Kidney (tissue), 22 donors: ENCODE measurements at places on chromosomes 6 and 20.

DNA sequence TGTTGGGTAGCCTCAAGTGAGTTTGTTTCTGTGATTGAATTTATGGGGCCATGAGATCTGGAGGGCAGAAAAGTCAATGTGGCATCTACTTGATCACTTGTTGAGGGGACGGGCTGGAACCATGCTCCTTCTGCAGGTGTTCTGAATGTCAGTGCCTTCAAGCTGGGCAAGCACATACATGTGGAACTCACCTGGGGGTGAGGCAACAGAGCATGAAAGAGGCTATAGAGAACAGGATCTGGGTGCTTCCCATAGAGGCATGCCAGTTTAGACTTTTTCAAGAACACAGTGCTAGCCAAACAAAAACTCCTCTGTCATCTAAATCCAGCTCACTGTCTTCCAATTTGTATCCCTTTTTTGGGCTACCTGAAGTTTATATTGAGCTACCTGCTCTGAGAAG, 77.8 kb upstream of the SLC35B3 start:
- no peak for DNase-seq

GRCh38 chr20:63652192-63652980, 838 bp downstream of the STMN3 start:
- DNase-seq: peak; percentile 77

DNA sequence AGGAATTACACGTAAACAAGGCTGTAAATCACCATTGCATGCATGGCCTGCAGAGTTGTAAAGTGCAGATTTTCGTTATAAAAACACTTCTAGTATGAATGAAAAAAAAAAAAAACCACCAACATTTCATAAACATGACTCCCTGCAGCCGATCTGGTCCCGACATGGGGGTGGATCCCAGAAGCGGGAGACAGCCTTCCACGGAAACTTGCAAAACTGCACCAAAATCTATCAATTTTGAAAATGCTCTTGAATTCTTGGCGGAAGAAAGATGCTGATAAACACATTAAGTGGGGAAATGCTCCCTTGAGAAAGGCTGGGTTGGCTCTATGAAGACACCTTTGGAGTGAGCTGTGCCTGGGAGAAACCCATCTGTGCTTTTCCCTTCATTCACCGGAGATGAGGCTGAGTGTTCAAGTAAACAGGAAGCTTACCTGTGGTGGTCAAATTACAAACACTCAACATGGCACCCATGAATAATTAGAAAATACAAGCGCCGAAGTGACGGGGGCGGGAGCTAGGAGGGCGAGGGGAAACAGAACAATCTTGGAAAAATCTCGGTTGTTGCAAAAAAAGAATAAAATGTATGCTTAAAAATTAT, 845 bp upstream of the ANKRD60 start:
- DNase-seq: no peak

DNA sequence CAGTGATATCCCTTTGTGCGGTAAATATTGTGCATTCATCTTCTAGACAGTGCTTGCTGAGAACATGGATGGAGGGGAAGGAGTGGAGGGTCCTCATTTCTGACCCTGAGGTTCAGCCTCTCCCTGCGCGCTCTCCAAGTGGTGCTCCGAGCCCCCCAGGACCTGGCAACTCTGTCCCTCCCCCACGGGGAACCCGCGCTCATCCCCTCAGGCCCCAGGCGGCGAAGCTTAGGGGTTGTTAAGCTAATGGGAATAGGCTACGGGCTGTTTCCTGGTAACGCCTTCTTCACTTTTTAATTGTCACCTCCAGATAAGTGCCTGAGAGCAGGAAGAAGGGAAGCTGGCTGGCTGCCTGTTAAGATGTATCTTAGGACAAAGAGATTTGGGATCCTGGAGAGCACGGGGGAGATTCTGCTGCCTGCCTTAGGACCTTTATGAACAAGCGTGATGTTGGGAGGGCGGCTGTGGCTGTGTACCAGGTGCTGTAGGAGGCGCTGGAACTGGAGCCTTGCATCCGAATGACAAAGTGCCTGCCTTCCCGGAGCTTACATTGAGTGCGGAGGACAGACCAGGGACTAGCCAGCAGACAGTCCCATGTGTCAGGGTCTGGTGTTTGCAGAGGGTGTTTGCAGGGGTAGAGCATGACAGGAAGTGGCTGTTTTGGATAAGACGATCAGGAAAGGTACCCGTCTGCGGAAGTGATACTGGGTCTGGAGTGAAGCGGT, 11.7 kb downstream of the TSHZ2 start:
- DNase-seq: no peak

DNA sequence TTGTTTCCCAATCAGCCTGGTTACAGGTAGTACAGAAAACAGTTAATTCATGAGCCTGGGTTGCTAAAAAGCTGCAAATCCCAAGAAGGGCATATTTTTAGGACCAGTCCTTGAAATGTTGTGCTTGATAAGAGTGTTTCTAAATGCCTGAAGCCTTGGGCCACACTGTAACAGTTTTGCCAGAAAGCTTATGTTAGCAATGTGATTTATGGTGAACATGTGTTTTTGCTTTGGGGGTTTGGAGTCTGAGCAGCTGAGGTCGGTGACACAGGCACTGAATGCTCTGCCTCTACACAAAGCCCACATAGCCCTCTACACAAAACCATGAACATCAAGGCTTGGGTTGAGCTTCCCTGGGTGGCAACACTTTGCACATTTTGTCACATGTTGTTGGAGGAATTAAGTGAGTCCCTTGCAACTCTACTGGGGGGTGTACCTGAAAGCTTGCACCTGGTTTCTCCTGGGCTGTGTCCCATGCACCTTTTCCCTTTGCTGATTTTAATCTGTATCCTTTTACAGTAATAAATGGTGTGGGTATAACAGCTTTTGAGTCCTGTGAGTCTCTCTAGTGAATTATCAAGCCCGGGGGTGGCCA, 22.2 kb downstream of the AHI1 start:
- DNase-seq: peak; percentile 22
